ENCODE measurements at places on chromosomes 5 and 9. TPM values are rescaled to one million over a fixed set of nuclear protein-coding genes. Genes with fewer than 3 reads are reported as not detected.

Gene POU5F2
- 6.5 TPM for total RNA-seq

Gene SLC45A2
- 1.2 TPM for total RNA-seq

Gene SPATA31D4
- total RNA-seq, result 1.7 TPM

Gene QRFP
- total RNA-seq, result 0.48 TPM

Gene LCN15
- 2.2 TPM for total RNA-seq

Gene EIF4E1B
- 5.3 TPM for total RNA-seq

Gene SHB
- total RNA-seq, result 24.1 TPM

Gene NEUROG1
- total RNA-seq, result not detected

Gene ORM2
- total RNA-seq, result not detected

Gene SPINK13
- not detected for total RNA-seq

DNA sequence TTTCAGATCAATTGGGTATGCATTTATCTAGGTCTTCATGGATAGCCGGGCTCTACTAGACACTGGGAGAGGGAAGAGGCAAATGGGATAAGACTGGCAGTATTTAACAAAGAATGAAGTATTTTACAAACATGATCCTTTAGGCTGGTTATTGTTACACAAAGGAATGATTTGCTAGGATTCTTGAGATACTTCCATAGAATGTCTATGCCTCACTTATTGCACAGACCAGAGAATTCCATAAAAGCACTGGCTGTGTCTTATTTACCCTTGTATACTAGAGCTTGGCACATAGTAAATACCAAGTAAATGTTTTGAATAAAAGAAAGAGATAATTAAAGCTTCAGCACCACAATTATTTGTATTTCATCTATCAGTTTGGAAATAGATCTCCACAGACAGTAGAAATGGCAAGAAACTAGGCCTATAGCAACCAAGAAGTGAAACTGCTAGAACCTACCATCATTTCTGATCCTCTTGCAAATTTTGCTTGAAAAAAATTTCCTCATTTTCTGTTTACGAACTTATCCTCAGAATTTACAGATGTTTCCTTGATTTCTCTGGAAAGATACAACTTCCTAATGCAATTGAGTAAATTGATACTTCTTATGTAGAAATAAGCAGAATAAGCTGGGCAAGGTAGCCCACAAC lies 3.8 kb downstream of the PDCD1LG2 start:
- DNase-seq, result no peak

- peak; percentile 69 for DNase-seq
These were observed 146.8 kb upstream of the SPEF2 start for GRCh38 chr5:35470866-35471265.

DNA sequence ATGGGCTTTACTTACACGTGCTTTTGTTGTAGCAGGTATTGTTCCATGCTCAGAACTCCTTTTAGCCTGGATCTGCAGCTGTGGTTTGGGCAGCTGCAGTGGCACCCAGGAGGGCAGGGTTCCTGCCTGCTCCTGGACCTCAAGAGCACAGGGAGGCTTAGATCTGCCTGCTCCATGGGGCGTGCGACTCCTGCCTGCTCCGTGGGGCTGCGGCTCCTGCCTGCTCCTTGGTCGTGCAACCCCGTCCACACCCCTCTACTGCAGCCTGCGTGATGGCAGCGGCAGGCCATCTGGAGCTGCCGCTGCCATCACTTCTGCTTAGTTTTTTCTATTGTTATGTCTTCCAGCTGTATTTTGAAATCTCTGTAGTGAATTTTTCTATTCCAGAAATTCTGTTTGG lies 11.7 kb upstream of the UGT3A2 start:
- no peak for DNase-seq

DNA sequence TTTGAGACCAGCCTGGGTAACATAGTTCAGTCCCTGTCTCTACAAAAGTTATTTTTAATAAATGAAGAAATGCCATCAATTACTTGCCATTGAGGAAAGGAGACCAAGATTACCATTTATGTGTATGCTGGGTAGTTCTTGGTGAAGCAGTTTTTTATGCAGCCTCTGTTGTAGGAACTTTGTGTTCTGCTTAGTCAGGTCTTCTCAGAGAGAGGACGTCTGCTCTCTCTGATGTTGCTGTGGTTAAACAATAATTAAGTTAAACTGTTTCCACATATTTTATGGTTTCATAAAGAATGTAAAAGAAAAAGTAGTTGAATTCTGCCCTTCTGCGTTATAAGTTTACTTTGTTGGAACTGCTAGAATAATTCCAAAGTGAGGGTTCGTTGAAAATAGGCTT lies 210.5 kb downstream of the KDM4C start:
- DNase-seq, result no peak

DNA sequence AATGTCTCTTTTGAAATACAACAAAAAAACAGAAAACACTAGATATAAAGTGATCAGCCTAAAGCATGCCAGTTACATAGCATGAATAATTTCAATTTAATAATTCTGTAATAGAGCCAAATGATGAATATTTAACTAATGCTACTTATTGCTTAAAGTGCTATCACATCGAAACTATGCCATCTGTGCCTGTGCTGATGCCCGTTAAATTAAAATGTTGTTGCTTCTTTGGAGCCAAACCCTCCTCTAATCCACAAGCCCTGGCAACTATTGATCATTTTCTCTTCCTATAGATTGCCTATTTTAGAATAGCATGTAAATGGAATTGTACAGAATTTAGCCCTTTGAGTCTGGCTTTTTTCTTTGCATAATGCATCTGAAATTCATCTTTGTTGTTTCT lies 356.2 kb downstream of the CHSY3 start:
- no peak for DNase-seq

DNA sequence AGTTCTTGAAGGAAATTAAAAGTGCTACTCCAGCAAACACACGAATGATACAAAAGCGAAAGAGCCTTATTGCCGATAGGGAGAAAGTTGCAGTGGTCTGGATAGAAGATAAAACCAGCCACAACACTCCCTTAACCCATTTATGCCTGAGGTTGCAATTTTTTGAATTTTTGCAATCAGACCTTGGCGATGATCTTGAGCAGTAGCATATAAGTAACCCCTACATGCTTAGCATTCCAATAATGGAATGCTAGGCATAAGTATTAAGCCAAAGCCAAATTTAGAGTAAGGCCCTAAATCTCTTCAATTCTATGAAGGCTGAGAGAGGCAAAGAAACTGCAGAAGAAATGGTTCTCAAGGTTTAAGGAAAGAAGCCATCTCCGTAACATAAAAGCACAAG lies 153.5 kb downstream of the SLC28A3 start:
- DNase-seq, result peak; percentile 36

DNA sequence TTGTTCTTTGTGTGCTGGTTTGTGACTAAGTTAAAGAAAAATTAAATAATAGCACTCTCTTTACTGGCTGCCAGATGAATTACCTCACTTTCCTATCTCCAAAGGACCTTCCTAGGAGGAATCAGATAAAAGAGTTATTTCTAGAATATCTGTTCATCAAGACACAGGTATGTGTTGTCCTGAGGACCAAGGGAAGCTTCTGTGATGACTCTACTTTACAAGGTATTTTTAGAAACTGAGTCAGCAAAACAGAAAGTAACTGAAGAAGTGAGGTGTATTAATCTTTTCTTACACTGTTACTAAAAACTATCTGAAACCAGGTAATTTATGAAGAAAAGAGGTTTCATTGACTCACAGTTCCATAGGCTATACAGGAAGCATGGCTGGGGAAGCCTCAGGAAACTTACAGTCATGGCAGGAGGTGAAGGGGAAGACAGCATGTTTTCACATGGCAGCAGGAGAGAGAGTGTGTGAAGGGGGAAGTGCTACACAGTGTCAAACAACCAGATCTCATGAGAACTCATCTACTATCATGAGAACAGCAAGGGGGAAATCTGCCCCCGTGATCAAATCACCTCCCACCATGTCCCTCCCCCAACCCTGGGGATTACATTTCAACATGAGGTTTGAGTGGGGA lies 189.2 kb upstream of the DMAC1 start:
- no peak for DNase-seq

GRCh38 chr5:95621839-95622629 lies 2.1 kb downstream of the GPR150 start:
- no peak for DNase-seq

DNA sequence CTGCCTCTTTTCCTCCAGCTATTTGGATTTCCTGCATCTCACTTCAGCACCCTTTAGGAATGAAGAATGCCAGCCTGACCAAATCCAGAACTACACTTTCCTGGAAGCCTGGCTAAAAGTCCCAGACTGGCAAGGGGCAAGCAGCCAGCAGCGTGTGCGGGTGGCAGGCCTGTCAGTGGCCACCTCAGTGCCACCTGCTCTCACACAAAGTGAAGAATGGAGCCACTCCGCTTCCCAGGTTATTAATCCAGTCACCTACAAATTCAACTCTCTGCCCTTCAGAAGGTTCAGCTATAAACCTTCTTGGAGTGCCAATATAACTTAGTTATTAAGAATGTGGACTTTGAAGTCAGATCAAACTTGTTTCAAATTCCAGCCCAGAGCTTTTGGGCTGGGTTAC lies 6.7 kb upstream of the ALDOB start:
- no peak for DNase-seq

GRCh38 chr9:7879551-7880245 lies 80.1 kb upstream of the DMAC1 start:
- no peak for DNase-seq

- no peak for DNase-seq
These were observed 27.4 kb upstream of the GCNT1 start for GRCh38 chr9:76431601-76432000.

- no peak for DNase-seq
These were observed 305.4 kb upstream of the IRX4 start for GRCh38 chr5:2188137-2188536.

DNA sequence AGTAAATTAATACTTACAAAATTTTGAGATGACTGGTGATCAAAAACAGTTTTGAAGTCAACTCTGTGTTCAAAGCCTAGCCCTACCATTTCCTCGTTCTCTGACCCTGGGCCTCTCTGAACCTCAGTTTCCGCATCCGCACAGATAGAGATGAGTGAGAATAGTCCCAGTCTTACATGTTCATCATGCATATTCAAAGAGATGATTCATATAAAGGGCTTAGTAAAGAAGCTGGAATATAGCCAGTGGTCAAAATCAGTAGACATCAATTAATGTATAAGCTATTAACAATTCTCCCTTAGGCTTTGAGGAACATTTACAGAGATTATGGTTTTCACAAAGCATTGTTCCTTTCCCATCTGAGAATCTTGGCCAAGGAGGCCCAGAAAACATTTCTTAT lies 250.6 kb downstream of the SPOCK1 start:
- DNase-seq, result no peak

GRCh38 chr9:129145841-129146292 lies 32.2 kb downstream of the IER5L start:
- DNase-seq, result peak; percentile 80

GRCh38 chr5:142078706-142079105 lies 29.9 kb upstream of the NDFIP1 start:
- DNase-seq, result no peak

DNA sequence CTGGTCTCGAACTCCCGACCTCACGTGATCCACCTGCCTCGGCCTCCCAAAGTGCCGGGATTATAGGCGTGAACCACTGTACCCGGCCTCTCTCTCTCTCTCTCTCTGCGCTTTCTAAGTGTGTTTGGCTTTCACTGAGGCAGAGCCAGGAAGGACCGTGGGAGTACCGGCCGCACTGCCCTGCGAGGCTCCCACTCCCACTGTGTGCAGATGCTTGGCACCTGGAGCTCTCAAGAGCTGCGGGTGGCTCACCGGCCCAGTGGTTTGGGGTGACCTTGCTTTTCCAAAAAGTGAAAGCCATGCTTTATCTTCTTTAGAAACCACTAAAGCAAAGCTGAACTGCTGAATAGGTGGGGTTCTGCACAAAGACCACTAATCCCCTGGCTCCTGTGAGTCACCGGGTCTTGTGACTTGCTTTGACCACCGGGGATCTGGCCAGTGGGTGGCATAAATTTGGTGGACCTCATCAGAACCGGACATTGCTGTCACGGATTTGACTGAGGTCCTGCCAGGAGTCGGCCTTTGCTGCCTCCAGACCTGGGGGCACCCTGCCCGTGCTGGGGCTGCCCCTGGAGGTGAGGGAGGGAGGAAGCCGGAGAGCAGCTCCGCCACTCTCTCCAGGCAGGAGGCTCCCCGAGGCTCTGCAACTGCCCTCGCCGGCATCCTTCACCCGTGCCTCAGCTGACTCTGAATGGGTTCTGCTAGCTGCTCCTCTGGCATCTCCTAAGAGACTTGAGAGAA lies 228.9 kb downstream of the FANCC start:
- DNase-seq, result no peak

GRCh38 chr5:173646692-173647091 lies 30.2 kb upstream of the BOD1 start:
- DNase-seq, result no peak

DNA sequence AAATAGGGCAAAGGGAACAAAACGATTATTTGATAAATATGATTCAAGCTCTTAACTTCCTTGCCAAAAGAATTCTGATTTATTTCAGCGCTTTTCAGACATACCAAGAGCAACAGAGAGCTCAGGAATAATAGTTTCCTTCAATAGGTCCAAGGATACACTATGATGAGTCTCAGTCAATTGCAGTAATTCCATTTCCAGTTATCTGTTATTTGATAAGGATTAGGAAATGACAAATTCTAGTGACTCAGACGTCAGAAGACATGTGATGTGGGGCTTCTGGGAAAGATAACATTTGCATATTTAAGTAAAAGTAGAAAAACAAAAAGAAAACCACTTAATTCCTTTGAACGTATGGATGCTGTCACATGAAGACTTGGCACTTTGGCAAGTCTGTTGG lies 1250.8 kb upstream of the CDH18 start:
- DNase-seq, result no peak

DNA sequence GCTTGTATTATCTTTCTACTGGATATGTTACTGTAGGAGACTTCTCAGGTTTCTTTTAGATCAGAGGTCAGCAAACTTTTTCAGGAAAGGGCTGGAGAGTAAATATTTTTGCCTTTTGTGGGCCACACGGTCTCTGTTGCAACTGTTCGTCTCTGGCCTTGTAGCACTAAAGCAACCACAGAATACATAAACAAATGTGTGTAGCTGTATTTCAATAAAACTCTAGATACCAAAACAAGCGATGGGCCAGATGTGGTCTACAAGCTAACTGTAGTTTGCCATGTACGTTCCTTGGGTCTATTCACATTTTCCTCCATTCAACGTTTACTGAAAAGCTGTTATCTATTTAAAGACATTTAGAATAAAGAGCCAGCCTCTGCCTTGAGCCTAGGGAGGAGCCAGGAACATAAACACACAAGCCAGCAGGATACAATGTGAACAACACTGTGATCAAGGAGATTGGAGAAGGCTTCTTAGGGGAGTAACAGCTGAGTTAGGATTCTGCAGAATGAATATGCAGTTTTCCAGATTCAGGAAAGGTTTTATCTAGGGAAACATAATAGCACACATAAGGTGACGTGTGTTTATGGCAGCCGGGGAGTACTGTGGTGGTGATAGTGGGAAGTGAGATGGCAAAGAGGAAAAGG lies 33.0 kb upstream of the HOMER1 start:
- no peak for DNase-seq

GRCh38 chr9:95901506-95901905 lies 26.0 kb downstream of the ERCC6L2 start:
- DNase-seq, result no peak

DNA sequence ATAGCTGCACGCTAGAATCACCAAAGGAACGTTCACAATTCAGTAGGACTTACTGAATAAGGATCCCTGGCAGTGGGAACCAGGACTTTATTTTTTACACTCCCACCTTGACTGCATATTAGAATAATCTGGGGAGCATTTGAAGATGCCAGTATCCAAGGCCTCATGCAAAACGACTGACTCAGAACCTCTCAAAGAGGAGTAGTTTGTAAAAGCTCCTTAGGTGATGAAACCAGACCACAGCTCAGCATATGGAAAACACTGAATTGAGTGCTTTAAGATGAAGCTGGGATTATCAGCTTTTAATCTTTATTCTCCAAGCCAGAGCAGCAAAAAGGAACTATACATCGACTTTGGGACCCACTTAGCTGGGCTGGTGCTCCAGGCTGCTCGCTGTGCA lies 288.3 kb downstream of the MLLT3 start:
- DNase-seq, result no peak

- DNase-seq, result peak; percentile 61
These were observed 1.9 kb downstream of the ISOC1 start for GRCh38 chr5:129096382-129096991.

Data from umbilical cord (tissue), 2 donors.